ENCODE measurements at places on chromosomes 7 and 10.

DNA sequence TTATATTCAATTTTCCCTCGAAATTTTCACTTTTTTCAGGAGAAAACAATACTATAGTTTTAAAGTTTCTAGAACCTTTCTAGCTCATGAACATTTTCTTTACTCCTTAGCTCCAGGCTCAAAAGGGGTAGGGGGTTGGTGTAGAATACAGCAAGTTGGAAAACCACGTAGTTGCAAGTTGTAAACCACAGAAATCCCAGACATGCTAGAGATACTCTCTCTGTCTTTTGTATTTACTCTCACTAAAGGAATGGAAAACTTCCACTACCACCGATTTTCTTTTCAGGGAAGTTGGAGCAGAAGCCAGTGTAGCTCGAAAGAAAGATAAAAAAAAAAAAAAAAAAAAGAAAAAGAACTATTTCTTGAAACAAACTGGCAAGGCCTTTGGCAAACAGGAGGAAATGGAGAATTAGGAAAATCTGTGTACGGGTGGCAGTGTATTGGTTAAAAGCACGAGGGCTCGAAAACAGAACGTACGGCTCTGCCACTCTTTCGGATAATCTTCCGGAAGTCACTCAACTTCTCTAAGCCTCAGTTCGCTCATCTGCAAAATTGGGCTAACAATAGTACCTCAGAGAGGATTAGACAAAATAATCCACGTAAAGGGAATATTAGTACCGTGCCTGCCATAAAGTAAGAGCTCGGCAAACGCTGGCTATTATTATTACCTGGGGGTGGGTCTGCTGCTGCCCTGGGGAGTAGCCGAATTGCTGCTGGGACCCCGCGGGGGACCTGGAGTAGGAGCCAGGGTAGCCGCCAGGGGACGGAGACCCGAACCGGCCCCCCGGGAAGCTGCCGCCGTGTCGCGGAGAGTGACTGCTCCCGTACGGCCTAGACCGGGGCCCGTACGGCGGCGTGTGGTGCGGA lies 628 bp downstream of the MPLKIP start:
- DNase-seq, result no peak

GRCh38 chr7:51080622-51081269 lies 235.9 kb downstream of the COBL start:
- DNase-seq, result no peak

DNA sequence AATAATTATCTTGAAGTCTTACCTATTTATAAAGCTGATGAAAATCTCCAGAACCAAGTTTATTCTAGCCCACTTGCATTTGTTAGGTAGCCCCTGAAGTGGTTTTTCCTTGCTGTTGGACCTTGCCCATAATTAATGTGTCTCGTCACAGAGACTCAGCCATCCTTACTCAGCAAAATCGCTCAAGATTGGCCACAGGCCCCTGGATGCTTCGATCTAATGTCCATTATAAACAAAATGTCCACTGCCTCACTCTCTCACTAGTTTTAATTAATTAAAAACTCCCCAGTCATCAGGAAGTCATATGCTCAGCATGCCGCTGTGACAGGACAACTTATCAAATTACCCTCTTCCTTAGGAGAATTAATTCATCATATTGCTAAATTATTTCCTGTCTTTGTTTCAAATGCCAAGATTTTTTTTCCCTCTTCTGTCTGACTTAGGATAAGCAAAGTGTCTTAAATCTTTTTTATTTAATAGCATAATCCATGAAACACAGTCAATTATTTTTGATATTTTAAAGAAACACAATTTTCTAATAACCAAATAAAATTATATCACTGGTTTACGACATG lies 126.8 kb upstream of the PCLO start:
- DNase-seq, result no peak

GRCh38 chr7:56199639-56200038 lies 83.4 kb upstream of the NUPR2 start:
- no peak for DNase-seq

DNA sequence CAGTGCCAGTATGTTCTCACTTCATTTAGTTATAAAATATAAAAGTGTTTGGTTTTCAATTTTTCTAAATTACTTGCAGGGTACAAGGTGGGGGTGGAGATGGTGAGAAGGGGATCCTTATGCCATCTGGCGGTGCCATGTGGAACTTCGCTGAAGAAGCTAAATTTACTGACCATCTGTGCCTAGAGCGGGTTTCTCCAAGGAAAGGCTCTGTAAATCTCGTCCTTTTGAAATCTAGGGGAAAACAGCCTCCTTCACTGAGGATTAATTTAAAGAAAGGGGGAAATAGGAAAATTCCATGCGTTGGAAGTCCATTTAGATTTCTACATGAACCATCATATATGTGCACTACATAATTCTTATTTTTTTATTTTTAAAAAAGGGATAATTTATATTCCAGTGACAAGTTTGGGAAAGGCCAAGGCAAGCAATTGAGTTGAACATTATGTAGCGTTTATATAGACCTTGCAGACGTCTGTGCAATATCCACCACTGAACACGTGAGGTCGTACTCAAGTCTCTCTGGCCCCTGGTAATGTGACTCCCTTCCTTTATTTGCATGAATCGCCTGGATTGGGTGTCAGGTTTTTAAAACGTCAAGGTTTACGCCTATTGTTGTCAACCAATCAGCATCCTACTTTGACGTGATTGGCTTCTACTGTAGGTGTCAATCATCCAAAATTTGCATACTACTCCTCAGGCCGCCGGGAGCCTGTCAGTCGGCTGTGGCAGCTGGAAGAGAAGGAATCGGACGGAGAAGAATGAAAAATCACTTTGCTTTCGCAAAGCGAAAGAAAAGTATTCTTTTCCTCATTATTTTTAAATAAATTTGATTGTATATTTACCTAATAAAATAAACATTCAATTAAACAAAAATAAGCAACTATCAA lies 297.1 kb upstream of the NFE2L3 start:
- DNase-seq, result peak; percentile 85

All from GDM1 (cell line).